ENCODE measurements at places on chromosomes 11 and 22. TPM values are rescaled to one million over a fixed set of nuclear protein-coding genes. Genes with fewer than 3 reads are reported as not detected.

DNA sequence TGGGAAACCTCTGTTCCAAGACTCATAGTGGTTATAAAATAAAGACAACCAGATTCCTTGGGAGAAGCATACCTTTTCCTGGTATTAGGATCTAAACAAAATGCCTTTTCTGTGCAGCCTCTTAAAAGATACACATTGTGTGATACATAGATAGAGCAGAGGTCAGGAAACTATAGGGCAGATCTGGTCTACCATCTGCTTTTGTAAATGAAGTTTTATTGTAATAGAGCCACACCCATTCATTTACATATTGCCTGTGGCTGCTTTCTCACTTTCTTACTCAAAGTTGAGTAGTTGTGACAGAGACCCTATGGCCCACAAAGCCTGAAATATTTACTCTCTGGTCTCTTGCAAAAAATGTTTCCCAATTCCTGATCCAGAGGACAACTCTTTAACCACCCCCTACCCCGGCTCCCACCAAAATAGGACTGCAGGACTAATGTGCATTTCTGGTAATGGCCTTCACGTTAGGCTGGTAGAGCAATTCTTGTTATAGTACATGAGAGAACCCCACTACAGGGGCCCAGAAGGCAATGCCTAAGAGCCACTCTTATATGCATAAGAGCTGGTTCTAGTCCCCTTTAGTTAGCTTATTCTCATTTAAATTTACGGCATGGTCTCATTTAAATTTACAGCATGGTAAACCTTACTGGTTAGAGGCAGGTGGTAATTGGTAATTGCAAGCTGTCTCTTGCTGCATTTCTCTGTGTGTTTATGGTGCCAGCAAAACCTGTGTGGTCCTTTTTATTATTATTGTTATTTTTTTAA lies 76.8 kb upstream of the YWHAH start:
- no peak for DNase-seq

GRCh38 chr11:108501396-108501795 lies 3.2 kb upstream of the POGLUT3 start:
- DNase-seq: no peak

GRCh38 chr11:1516273-1517067 lies 29.9 kb upstream of the MOB2 start:
- no peak for DNase-seq

DNA sequence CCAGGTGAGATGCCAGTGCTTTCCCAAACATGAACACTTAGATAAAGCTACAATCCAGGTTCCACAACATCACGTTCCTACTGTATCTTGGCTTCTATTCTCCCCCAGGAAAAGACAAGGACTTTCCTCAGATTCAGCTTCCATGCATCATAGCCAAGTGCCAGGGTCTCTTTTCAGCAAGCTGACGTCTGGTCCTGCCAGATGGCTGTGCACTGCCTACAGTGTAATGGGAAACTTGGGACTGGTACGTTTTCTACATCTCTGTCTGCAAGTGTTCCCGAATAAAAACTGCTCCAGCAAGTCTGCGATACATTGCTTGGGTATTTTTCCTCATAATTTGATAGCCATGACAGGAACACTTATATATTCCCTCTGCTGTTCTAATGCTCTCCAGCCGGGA lies 412.5 kb downstream of the FAM181B start:
- no peak for DNase-seq

DNA sequence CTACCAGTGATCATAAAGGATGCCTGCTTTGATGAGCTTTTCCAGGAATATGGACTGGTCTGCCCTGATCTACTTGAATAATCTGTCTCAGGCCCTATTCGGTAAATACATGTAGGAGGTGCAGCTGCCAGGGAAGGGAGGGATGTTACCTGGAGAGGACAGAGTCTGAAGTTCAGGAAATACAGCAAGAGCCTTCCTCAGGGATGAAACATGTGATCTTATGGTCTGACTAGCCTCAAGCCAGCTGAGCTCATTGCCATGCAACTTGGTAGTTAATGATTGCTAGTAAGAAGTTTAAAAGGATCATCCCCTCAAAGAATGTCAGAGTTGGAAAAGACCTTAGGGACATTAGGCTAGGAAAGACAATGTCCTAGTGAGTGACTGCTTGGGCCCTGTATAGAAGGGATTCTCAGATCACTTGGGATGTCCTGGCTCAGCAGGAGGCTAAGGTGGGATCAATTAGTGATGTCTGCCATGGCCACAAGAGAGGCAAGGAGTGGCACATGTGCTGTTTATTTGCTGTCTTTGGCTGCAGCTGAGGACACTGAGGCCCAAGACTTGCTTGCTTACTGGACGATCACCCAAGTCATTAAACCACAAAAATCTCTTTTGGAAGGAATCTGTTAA lies 18.5 kb downstream of the PTPRJ start:
- DNase-seq: no peak

GRCh38 chr11:31874631-31875191 lies 63.6 kb upstream of the PAX6 start:
- DNase-seq: no peak

GRCh38 chr11:68043349-68044144 lies 4.7 kb downstream of the TCIRG1 start:
- DNase-seq: no peak

DNA sequence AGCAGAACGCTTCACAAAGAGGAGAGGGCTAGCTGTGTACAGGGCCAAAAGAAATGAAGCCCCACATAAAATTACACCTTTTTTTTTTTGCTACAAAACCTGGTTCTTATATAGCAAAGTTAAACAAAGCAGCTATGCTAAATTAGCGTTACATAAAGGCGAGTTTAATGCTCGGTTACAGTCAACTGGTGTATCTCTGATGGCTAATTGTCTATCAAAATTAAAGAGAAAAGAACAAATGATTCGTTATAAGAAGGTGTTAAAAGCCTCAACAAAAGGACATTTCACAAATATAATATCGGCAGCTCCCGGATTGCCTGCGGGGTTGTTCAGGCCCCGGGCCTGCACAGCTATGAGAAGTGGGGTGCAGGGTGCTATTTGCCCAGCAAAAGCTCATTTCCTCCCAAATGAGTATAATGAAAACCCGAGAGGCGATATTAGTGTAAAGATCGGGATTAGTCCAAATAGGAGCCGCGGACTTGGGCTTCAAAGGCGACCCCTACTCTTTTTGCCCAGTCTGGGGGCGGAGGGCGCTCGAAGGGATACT lies 13.3 kb upstream of the PAX6 start:
- DNase-seq: no peak

GRCh38 chr11:86138958-86139357 lies 70.1 kb upstream of the PICALM start:
- no peak for DNase-seq

DNA sequence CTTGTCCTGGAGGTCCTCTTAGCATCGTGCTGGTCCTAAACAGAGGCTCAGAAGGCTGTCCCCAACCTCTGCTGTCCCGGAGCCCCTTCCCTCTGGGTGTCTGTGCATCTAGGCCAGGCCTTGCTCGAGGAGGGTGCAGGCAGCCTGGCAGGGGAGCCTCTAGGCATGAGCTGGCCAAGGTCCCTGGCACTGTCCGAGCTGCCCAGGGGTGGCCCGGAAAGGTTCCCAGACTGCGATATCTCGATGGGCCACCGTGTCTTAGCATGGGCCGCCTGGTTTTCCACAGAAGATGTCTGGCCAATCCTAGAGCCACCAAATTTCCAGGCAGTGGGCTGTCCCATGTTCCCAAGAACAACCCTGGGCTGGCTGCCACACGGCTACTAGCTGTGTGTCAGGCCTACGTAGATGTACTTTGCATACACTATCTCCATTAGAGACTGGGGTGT lies 24.6 kb upstream of the SMIM38 start:
- no peak for DNase-seq

DNA sequence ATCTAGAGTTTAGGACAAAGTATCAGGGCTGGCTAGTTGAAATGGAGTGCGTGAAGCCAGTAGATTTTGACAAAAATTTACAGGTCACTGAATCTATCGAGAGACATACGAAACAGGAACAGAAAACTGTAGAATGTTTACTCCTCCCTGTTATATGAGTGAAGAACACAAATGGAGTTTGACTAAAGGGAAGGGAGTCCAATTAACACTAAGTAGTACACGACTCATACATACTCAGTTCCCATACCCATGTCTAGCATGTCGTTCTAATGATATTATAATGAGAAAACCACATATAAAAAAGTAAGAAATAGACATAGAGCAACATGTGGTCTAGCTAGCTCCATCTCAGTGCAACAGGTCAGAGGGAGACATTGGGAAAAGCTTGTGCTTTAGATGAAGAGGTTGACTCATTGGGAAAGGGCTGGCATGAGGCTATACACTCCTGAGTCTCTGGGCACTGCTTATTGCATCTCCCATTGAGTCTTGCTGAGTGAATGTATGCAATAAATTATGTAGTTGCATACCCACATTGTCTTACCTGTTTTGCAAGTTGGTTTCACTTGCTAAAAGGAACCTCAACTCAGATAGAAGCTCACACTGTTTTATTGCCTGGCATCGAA lies 43.5 kb downstream of the CD44 start:
- DNase-seq: no peak

- DNase-seq: no peak
Measured at GRCh38 chr22:33578752-33579151, 341.5 kb downstream of the LARGE1 start.

DNA sequence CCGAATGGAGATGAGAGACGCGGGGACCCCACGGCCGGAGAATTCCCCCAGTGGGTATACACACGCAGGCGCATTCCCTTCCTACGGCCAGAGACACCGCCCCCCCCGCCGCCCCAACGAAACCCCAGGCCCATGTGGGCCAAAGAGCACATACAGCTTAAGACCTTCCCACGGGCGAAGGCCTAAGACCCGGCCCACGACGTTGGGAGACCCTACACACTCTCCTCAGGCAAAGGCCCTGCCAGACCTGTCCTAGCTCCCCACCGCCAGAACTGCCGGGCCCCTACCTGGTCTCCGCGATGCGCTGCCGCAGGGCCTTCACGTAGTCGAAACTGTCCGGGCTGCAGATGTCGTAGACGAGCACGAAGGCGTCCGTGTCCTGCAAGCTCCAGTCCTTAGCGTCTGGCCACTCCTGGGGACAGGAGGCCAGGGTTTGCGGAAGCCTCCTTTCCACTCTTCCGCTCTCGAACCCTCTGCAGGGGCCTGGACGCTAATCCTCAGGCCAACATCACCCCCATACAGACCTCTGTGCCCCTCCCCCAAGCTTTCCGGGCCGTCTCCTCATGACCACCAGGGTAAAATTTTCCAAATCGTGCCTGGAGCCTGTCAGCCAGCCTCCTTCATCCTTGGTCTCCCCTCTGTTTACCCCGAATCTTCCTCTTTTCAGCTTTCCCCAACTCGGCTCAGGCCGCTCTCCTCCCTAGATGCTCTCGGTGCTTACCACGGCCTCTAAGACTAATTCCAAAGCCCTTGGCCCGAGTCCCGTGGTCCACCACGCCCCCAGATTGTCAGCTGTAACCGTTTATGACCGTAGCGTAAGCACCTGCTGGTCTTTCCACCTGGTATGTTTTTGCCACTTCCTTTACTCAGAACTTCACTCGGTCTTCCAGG lies 1.7 kb downstream of the RASL10A start:
- DNase-seq: no peak

- no peak for DNase-seq
Measured at GRCh38 chr22:43092085-43092484, 2.9 kb upstream of the TTLL1 start.

- DNase-seq: no peak
Measured at GRCh38 chr11:83611600-83611999, 325.4 kb upstream of the CCDC90B start.

GRCh38 chr11:125327518-125328224 lies 163.1 kb downstream of the PKNOX2 start:
- no peak for DNase-seq

Gene OR5B21
- total RNA-seq: not detected

Gene FLRT1
- total RNA-seq: 0.24 TPM

Gene ROBO3
- total RNA-seq: 9.9 TPM

Gene C22orf31
- not detected for total RNA-seq

All from progenitor cell of endocrine pancreas (in vitro differentiated cells).